WTC11 (cell line): ENCODE measurements at places on chromosomes 5 and 9.

DNA sequence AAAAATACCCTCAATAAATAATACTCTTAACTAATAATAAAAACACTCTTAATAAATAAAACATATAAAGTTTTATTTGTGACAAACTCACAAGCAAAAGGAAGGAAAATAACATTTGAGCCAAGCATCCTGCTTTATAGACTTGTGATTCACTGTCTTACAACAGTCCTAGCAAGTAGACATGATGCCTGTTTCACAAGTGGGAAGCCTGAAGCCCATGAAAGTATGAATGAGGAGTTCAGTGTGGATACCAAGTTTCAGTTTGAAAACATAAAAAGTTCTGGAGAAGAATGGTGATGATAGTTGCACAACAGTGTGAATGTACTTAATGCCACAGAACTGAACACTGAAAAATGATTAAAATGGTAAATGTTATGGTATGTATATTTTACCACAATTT lies 10.9 kb downstream of the HABP4 start:
- DNase-seq = no peak

- peak; percentile 16 for DNase-seq
Observed at GRCh38 chr9:110599468-110599867, 19.9 kb upstream of the SVEP1 start.

- DNase-seq = no peak
Observed at GRCh38 chr9:98917746-98918487, 25.8 kb upstream of the COL15A1 start.

- DNase-seq = peak; percentile 46
Observed at GRCh38 chr9:76459694-76460635, 983 bp downstream of the GCNT1 start.

GRCh38 chr9:100221538-100221937 lies 122.5 kb downstream of the INVS start:
- no peak for DNase-seq

DNA sequence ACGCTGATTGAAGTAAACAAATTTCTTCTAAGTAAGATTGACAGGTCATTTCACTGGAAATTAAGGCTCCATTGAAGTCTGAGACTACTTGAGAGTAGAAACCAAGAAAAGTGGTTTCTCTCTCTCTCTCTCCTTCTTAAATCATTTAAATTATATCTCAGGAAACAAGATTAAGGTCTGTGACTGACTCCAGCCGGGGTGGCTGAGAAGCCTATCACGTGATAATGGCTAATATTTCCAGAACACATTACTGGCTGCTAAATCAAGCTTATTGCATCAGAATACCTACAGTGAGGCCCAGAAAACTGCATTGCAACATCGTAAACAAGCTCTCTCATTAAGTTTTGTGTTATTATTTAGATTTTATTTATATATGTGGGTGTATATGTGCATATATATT lies 88.4 kb downstream of the PTCD2 start:
- no peak for DNase-seq

DNA sequence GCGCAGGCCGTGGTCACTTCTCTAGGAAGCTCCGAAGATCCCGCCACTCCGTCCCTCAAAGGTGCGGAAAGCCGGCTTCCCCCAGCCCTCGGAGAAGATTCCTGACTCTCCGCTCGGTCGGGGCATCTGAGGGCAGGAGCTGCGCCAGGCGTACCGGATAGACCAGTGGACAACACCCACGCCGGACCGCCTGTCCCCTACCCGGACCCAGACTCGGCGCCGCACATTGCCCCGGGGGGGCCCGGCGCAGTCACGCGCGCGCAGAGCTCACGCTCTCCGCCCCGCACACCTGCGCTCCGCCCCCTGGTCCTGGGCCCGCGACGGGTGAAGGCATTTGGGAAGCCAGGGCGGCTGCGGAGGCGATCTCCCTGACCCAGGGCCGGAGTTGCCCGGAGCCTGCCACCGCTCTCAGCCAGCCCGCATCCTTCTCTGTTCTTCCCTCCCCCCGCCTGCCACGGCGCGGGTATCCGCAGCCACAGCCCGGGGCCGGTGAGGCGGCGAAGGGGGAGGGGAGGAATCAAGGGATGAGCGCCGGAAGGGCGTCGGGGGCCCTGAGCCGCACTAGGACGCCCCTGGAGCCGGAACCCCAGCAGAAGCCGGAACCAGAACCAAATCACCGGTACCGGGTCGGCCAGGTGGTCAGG lies 448 bp downstream of the RELL2 start:
- DNase-seq = peak; percentile 52

DNA sequence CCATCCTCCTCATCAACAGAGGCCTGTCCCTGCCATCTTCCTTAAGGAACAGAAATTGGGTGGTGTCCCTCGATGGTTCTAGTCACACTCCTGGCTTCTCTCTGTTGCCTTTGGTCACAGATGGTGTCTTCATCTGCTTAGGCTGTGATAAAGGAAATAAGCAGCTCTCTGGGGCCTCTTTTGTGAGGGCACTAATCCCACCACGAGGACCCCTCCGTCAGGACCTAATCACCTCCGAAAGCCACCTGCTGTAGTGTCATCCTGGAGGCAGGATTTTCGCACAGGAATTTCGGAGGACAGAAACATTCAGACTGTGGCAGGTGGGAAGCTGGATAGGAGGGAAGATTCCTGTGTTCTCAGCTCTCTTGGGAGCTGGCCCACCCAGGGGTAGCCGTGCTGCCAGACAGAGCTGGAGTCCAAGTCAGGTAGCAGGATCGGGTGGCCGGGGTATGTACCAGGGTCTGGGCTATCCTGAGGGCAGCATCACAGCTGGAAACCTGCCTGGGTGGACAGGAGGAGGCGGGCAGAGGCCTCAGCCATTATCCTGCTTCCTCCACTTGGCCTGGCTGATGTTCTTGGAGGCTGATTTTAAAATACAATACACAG lies 59.5 kb downstream of the ANKRD33B start:
- no peak for DNase-seq

- no peak for DNase-seq
Observed at GRCh38 chr5:157563929-157564716, 11.5 kb downstream of the ADAM19 start.

DNA sequence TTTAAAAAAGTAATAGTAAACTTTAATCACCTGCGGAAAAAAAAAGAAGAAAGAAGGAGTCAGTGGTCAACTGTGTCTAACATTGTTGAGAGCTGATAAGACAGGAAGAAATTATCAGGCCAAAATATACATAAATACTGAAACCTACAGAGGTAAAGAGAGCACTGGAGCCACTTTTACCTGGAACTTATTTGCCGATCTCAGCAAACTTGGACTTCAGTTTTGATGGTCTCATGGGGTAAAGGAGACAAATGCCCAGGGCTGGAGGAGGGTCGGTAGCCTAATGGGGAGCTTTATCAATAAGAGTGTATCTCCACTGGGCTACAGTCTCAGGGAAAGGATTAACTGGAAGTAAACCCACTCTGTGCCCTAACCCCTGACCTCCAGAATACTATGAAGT lies 26.6 kb upstream of the ARHGEF28 start:
- DNase-seq = no peak

GRCh38 chr9:7676609-7677156 lies 122.9 kb downstream of the DMAC1 start:
- DNase-seq = no peak

GRCh38 chr9:114077162-114077837 lies 800 bp downstream of the AMBP start:
- no peak for DNase-seq
